Astrocyte (in vitro differentiated cells and primary cell): ENCODE measurements at places on chromosomes 2 and 18.

GRCh38 chr2:204571911-204572310, 26.6 kb downstream of the PARD3B start:
- no peak for DNase-seq

DNA sequence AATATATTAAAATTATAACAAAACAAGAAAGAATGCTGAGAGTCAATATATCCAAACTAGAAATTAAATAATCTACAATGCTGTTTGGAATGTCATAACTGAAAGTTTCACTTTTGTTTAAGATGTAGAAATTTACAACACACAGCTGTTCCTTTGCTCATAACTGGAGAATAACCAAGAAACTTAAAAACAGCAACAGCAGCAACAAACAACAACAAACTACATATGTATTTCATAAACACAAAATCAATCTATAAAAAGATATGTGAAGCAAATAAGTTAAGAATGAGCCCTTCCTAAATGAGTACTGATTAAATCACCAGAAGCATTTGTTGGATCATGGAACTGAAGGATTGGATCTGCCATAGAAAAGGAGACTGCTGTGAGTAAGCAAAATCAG, 456.5 kb upstream of the ZNF804A start:
- DNase-seq, result no peak

GRCh38 chr18:46261799-46262198, 157.6 kb downstream of the HAUS1 start:
- peak; percentile 28 for DNase-seq

GRCh38 chr2:147698166-147698565, 146.7 kb upstream of the ACVR2A start:
- no peak for DNase-seq
